Tibial nerve (tissue), 4 donors: ENCODE measurements at places on chromosomes 6 and 20. TPM values are rescaled to one million over a fixed set of nuclear protein-coding genes. Genes with fewer than 3 reads are reported as not detected.

DNA sequence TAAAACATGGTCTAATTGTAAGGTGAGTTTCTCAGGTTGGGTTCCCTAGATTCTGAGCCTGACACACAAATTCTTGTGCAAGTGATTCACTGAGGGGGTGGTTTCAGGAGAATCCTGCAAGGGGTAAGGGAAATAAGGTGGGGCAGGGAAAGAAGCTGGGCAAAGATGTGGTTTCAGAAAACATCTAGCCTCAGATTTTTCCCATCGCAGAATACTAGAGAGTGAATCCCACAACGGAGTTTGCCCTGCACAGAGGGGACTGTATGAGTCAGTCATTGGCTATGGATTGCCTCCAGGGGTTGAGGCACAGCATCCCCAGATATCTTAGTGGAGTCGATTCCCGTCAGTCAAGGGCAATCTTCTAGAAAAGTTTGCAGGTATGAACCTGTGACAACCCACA, 65.2 kb downstream of the PRL start:
- no peak for DNase-seq
- no peak overlapping the region for H3K4me3 ChIP-seq
- no peak overlapping the region for H3K27ac ChIP-seq
- H3K27me3 ChIP-seq: no peaks in the 10 kb centered on the region
- H3K4me1 ChIP-seq: no peaks in the 10 kb centered on the region
- no peaks in the 10 kb centered on the region for H3K36me3 ChIP-seq

DNA sequence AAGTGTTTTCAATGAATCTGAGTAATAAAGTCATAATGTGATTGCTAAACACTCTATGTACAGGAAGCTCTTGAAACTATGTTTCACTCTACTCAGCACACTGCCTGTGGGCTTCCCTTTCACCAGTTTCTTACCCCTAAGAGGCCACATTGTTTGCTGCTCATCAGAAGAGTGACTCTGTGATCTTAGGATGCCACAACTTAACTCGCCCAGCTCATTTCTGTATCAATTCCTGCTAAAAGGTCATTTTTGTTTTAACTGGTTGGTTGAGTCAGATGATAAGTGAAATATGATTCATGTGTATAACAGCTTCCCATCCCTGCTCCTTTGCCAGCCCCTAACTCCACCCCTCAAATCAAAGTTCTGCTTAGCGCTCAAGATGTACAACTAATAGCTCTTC, 9.8 kb upstream of the NDUFAF4 start:
- no peaks in the 10 kb centered on the region for H3K4me1 ChIP-seq
- no peak overlapping the region for H3K4me3 ChIP-seq
- no peaks in the 10 kb centered on the region for H3K27me3 ChIP-seq
- no peaks in the 10 kb centered on the region for H3K36me3 ChIP-seq

DNA sequence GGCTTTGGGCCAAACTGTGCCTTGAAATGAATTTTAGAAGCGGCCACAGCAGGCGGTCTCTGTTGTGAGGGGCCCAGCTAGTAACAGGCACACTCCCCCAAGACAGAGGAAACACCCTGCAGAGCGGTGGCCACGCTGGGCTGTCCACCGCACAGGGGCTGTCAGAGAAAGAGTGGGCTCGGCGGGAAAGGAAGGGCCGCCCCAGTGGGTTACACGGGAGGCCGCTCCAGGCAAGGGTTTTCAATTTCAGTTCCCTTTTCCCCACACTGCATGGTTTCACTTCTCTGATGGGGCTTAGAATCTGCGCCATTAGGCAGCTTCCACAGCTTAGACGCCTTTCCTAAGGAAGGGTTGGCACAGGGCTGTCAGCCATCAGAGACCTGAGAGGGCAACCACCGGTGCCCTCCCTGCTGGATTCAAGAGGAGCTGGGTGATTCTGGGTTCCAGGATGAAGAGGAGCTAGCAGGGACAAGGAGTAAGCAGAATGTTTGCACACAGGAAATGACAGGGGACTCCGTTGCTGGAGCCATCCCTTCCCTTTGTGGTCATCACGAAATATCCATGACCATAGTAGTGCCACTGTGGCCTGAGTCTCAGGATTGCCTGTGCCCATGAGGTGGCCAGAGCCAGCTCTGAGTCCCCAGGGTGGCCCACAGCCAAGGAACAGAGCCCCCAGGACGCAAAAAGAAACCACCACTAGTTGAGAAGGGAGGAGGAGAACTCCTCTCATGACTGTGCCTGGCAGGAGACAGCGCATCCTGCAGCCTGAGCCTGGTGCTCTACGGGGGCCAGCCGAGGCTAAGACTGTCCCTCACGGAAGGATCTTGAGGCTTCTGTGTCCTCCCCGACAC, 282.7 kb downstream of the NRN1 start:
- no peak overlapping the region for H3K4me3 ChIP-seq
- no peak for DNase-seq
- H3K36me3 ChIP-seq: no peaks in the 10 kb centered on the region
- no peaks in the 10 kb centered on the region for H3K4me1 ChIP-seq
- H3K27me3 ChIP-seq: no peaks in the 10 kb centered on the region
- H3K27ac ChIP-seq: peak overlapping the region; percentile 76

GRCh38 chr6:79510707-79511106, 26.5 kb downstream of the LCA5 start:
- no peaks in the 10 kb centered on the region for H3K27me3 ChIP-seq
- H3K27ac ChIP-seq: no peak overlapping the region
- no peak for DNase-seq
- H3K36me3 ChIP-seq: no peaks in the 10 kb centered on the region
- no peaks in the 10 kb centered on the region for H3K4me1 ChIP-seq
- H3K4me3 ChIP-seq: no peak overlapping the region

DNA sequence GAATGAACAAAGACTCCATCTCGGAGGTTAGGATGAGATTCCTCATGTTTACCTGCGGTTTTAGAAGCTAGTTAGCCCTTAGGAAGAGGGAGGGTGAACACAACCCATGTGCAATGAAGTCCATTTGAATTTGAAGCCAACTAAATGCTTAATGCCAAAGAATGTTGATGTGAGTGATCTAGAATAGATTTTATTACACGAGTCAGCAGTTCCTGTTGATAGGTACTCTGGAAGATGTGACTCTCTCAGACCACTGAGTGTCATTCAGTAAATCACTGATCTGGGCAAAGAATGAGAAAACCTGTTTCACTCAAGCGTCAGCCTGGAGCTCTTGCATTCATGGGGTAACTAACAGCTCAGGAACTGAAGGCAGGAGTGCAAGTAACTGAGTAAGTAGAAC, 106.3 kb downstream of the TBC1D7 start:
- DNase-seq: no peak
- H3K27me3 ChIP-seq: no peaks in the 10 kb centered on the region
- H3K4me3 ChIP-seq: no peak overlapping the region
- no peak overlapping the region for H3K27ac ChIP-seq
- H3K36me3 ChIP-seq: no peaks in the 10 kb centered on the region

- DNase-seq: no peak
- no peaks in the 10 kb centered on the region for H3K4me1 ChIP-seq
- H3K27ac ChIP-seq: no peak overlapping the region
- no peaks in the 10 kb centered on the region for H3K27me3 ChIP-seq
- H3K4me3 ChIP-seq: no peak overlapping the region
These were observed 56.0 kb upstream of the SUPT3H start for GRCh38 chr6:45433533-45434380.

DNA sequence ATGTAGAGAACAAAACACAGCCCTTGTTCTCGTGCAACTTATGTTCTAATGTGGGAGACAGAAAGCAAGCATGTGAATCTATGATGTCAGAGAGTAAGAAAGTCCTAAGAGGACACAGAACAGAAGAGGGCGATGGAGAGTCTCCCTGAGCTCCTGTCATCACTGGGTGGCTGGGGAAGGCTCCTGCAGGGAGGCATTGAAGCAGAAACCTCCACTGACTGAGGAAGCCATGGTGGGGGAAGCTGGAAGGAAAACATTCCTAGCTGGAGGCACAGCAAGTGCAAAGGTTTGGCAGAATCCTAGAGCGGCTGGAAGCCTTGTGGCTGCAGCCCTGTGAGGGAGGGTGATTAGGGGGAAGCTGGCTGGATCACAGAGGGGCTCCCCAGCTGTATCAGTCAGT, 248.0 kb downstream of the CDH26 start:
- peaks cover 16% of the 10 kb centered on the region for H3K4me1 ChIP-seq
- H3K4me3 ChIP-seq: no peak overlapping the region
- no peaks in the 10 kb centered on the region for H3K36me3 ChIP-seq
- no peak overlapping the region for H3K27ac ChIP-seq

- H3K36me3 ChIP-seq: no peaks in the 10 kb centered on the region
- no peak overlapping the region for H3K27ac ChIP-seq
- no peak for DNase-seq
These were observed 94.7 kb upstream of the NXT1 start for GRCh38 chr20:23255716-23256385.

GRCh38 chr20:11457488-11457887, 460.2 kb upstream of the BTBD3 start:
- H3K4me1 ChIP-seq: no peaks in the 10 kb centered on the region
- no peak for DNase-seq
- H3K27me3 ChIP-seq: no peaks in the 10 kb centered on the region

- DNase-seq: no peak
- H3K27ac ChIP-seq: no peak overlapping the region
- peaks cover 5% of the 10 kb centered on the region for H3K4me1 ChIP-seq
- H3K36me3 ChIP-seq: no peaks in the 10 kb centered on the region
These were observed 297.9 kb upstream of the SUPT3H start for GRCh38 chr6:45675634-45676033.

DNA sequence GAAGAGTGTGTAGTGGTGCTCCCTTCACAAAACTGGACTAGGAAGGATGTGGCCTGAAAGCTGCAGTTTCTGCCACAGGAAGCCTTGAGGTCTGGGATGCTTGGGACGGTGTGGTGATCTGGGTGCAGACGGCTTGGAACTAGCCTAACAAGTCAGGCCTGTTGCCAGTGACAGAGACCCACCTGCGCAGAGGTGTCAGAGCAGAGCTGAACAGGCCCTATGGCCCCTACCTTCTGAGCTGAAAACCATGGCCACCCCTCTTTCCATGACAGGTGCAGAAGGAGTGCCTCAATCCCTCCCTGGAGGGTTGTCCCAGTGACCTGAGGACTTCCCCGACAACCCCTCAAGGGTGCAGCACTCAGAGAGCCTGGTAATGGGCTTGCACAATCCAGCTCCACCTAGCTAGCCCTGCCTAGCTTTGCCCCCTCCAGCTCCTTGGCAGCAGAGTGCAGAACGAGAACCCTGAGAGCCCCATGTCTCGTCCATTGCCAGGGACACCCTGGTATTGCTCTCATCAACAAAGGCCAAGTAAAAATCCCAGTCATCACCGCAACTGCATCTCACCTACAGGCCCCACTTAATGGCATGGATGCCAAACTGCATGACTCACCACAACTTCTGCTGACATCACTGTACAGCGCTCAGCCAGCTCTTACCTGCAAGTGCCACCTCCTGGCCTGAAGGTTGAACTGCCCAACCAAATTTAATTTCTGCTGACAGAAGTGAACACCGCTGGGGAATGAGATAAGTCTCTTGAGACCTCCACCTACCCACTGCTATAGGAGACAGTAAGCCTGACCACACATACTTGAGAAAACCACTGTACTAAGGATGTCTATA, 563.1 kb downstream of the TFAP2A start:
- no peak overlapping the region for H3K4me3 ChIP-seq
- no peaks in the 10 kb centered on the region for H3K4me1 ChIP-seq
- no peak for DNase-seq
- no peaks in the 10 kb centered on the region for H3K36me3 ChIP-seq

- no peaks in the 10 kb centered on the region for H3K27me3 ChIP-seq
- no peak for DNase-seq
- no peak overlapping the region for H3K4me3 ChIP-seq
- peak overlapping the region; percentile 54 for H3K27ac ChIP-seq
These were observed 36.5 kb upstream of the RFPL4B start for GRCh38 chr6:112310439-112311125.

DNA sequence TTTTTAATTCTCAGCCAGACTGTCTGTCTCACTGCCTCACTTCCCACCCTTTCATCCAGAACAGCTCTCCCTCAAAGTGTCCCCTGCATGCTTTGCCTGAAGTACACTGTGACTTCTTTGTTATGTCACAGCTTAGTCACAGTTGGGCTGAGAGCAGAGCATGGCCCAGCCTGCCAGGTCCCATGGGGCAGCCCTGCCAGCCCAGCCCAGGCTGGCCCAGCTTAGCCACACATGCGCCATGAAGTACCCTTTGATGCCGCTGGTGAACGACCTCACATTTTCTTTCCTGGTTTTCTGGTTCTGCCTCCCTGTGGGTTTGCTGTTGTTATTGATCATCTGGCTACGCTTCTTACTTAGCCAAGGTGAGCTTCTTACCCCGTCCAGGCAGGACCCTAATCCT, at the start of gene ADIG:
TSS of gene ADIG (plus strand) at position 185 of the 400 bp plus-strand sequence. CDS start at position 239, 54 bp downstream.
- no peaks in the 10 kb centered on the region for H3K27me3 ChIP-seq
- H3K36me3 ChIP-seq: no peaks in the 10 kb centered on the region

DNA sequence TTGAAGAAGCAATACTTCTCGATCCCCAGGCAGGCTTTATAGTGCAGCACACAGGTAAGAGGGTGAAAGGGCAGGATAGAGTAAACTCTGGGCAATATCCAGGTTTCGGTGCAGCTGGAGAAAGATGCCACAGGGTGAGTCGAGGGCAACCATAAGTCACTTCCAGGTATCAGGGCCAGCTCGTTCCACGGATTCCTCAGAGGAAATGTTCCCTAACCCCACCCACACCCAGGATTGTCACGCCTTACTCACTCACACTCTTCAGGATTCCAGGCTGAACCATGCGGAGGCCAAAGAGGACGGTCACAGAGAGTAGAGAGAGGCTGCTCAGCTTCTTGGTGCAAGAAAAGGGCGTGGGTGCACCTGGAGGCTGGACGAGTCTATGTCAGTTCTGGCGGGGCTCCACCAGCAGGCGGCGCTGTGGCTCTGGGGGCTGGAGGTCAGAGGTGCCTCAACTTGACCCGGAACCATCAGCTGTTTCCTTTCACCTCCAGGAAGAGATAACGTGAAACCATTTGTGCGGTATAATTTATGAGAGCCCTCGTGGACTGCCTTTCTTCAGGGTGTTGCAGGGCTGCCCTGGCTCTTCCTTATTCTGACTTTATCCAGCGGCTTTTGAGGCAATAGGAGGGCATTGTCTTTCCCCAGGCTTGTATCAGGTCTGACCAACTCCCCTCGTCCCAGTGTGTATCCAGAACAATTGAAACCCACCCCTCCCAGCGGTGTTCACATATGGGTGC, 14.5 kb upstream of the WFDC12 start:
- no peak overlapping the region for H3K27ac ChIP-seq
- H3K4me1 ChIP-seq: no peaks in the 10 kb centered on the region
- peak; percentile 32 for DNase-seq
- H3K36me3 ChIP-seq: no peaks in the 10 kb centered on the region
- no peaks in the 10 kb centered on the region for H3K27me3 ChIP-seq
- H3K4me3 ChIP-seq: no peak overlapping the region

- H3K4me3 ChIP-seq: no peak overlapping the region
- H3K27ac ChIP-seq: no peak overlapping the region
- no peak for DNase-seq
- no peaks in the 10 kb centered on the region for H3K4me1 ChIP-seq
- H3K27me3 ChIP-seq: no peaks in the 10 kb centered on the region
- no peaks in the 10 kb centered on the region for H3K36me3 ChIP-seq
These were observed 4.1 kb upstream of the PAX1 start for GRCh38 chr20:21701171-21701876.

The BACH2 gene
- total RNA-seq: 4.4 TPM

The KPNA5 gene
- total RNA-seq: 11.4 TPM

The OLIG3 gene
- total RNA-seq: not detected

The RCAN2 gene
- total RNA-seq: 6.6 TPM
